Skeletal muscle tissue (tissue), 5 donors: ENCODE measurements at places on chromosomes 1 and 21. TPM values are rescaled to one million over a fixed set of nuclear protein-coding genes. Genes with fewer than 3 reads are reported as not detected.

DMBX1 gene
- not detected for total RNA-seq

TMEM269 gene
- 0.52 TPM for total RNA-seq

CRP gene
- not detected for total RNA-seq

RHOU gene
- 16.7 TPM for total RNA-seq
